Bladder microvascular endothelial cell (primary cell): ENCODE measurements at places on chromosomes 6 and 20. TPM values are rescaled to one million over a fixed set of nuclear protein-coding genes. Genes with fewer than 3 reads are reported as not detected.

BPI gene
- not detected in 2 replicates for total RNA-seq

FOXF2 gene
- not detected in 2 replicates for total RNA-seq

RUNX2 gene
- total RNA-seq, result not detected in 2 replicates

RHAG gene
- total RNA-seq, result not detected in 2 replicates

ZBTB2 gene
- total RNA-seq, result 4.4 and 10.1 TPM in 2 replicates

CLDN20 gene
- total RNA-seq, result not detected in 2 replicates

PLCB1 gene
- 20.7 and 33.4 TPM in 2 replicates for total RNA-seq

C2 gene
- total RNA-seq, result not detected in 2 replicates

ANKEF1 gene
- total RNA-seq, result 1.4 and 2.3 TPM in 2 replicates

CST2 gene
- not detected in 2 replicates for total RNA-seq

EEF1A2 gene
- 0.49 and 27.1 TPM in 2 replicates for total RNA-seq

HAO1 gene
- not detected in 2 replicates for total RNA-seq
